Pulmonary artery endothelial cell (primary cell): ENCODE measurements at places on chromosomes 2 and 18.

DNA sequence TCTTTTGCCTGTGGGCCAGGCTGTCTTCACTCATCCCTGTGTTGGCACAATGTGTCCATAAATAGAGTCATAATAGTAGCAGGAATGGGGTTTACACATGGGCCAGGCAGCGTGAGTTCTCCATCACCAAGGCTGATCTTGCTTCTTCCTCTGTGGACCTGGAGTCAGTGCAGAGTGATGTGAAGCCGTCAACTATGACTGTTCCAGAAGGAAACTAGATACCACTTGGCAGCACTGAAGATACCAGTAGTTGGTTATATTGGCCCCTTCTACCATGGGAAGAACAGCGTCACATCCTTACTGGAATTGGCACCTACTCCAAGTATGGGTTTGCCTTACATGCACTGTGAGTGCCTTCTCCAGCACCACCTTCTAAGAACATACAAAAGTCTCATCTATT lies 30.2 kb downstream of the COPS8 start:
- no peak for DNase-seq

GRCh38 chr2:200765139-200765951 lies 46.4 kb upstream of the BZW1 start:
- DNase-seq: peak; percentile 71

- no peak for DNase-seq
These were observed 198.7 kb downstream of the RNF144A start for GRCh38 chr2:7115906-7116305.

- no peak for DNase-seq
These were observed 188.5 kb downstream of the EIPR1 start for GRCh38 chr2:3189076-3189591.

DNA sequence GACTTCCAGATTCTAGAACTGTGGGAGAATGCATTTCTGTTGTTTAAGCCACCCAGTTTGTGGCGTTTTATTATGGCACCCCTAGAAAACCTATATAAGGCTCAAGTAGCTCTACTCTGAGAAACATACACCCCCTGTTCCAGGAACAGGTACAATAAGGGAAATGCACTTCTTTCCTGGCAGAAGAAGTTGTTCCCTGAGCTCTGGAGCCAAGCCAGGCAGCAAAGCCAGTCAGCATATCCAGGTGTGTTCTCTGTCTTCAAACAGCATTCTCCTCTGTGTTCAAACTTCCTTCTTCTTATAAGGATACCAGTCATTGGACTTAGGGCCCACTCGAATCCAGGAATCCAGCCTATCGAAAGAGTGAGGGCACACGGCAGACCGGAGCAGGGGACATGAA lies 96.5 kb downstream of the TPGS2 start:
- DNase-seq: no peak

DNA sequence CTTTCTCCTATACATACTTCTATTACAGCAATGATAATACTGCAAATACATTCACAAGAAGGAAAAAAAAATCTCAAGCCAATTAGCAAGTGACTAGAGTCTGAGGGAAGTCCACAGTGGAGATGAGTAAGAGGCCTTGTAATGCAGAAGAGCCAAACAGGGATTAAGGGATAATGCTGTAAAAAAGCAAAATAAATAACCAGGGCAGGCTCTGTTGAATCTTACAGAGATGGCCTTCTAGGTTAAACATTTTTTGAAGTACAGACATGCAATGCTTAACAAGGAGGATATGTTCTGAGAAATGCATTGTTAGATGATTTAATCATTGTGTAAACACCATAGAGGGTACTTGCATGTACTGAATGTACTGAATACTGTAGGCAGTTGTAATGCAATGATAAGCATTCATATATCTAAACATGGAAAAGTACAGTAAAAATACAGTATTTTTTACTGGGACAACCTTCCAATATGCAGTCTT lies 122.1 kb upstream of the RMDN2 start:
- DNase-seq: no peak

DNA sequence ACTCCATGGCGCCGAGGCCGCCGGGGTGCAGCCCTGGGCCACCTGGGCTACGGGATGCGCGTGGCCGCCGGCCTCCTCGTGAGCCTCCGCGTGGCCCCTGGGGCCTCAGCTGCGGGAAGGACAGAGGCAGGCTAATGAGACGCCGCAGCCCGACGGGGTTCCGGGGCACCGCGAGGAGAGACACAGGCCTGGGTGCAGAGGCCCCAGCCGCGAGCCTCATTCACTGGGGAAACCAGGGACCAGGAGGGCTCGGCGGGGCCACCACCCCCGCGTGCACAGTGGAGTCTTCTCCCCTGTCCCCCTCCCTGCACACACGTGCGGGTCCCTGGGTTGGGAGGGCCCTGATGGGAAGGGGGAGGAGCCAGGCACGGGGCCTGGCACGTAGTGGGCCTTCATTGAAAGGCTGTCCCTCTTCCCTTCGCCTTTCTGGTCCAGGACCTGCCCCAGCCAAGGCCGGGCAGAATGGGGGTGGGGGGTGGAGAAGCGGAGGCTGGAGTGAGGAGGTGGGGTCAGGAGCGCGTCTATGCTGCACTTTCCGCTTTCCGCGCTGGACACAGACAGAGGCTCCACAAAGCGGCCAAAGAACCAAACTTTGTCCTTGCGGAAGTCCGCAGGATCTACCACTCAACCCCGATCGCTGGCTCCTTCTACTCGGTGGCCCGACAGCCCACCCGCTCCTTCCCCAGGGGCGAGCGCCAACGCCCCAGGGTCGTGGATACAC lies 9.1 kb downstream of the ALPP start:
- no peak for DNase-seq

GRCh38 chr2:162795312-162795711 lies 43.3 kb downstream of the KCNH7 start:
- no peak for DNase-seq
